ENCODE measurements at places on chromosomes 4 and X. TPM values are rescaled to one million over a fixed set of nuclear protein-coding genes. Genes with fewer than 3 reads are reported as not detected.
A peak's percentile ranks its signal among the peaks of the same experiment; 100 is the strongest.

Gene SPATA18
- total RNA-seq, result 17.4 TPM

Gene NPY2R
- not detected for total RNA-seq

DNA sequence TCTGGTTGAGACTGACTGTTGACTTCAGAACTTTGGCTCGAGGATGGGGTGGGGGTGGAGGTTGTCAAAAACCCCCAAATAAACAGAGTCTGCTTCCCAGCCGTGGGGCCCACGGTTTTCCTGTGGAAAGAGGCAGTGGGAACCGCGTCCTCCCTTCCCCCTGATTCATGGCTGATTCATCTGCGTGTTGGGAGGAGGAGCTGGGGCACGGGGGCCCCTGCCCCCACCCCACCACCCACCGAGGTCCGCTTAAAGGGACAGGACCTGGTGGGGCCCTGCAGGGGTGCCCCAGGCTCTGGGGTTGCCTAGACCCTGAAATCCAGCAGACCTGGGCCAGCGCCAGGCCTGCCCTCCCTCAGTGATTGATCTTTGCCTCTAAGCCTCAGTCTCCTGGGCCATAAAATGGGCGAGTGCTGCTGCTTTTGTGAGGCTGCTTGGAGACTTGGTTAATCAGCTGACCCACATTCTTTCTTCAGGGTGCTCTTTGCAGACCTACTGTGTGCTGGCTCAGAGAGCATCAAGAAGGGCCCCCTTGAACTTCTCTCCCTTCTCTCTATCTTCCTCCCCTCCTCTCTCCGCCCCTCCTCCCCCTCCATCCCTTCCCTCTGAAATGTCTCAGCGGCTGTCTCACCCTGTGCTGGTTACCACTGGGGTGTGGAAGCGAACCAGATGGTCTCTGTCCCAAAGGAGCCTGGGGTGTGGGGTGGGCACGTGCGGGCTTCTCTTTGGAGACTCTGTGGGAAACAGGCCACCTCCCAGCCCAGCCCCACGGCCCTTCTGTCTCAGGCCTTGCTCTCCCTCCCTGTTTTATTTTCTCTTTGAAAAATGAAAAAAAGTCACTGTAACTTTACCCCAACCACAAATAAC lies 9.1 kb downstream of the HTRA3 start:
- no peak for DNase-seq

Gene SNCA
- 79.8 TPM for total RNA-seq

Gene ZNF157
- not detected for total RNA-seq

DNA sequence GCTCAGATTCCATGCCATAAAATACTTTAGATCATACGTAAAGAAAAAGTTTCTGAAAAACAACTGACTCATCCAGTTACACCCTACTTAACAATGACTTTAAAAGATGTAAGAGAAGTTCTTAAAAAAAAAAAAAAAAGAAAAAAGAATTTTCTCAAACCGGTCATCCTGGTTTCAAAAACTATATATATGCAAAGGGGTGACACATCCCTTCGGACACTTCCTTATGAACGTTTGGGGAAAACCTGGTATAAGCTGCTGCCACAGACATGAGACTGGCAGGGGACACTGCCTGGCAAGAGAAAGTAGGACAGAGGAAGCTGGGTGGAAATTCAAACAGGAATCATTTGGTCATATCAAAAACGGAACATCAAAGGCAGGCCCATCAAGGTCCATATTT lies 81.2 kb upstream of the PRSS48 start:
- peak; percentile 51 for DNase-seq

GRCh38 chrX:132638313-132638712 lies 149.5 kb upstream of the MBNL3 start:
- no peak for DNase-seq

GRCh38 chr4:134388351-134388750 lies 186.8 kb upstream of the PABPC4L start:
- DNase-seq, result no peak

Gene UGT8
- total RNA-seq, result 4.3 TPM

Gene KIT
- total RNA-seq, result 129 TPM

DNA sequence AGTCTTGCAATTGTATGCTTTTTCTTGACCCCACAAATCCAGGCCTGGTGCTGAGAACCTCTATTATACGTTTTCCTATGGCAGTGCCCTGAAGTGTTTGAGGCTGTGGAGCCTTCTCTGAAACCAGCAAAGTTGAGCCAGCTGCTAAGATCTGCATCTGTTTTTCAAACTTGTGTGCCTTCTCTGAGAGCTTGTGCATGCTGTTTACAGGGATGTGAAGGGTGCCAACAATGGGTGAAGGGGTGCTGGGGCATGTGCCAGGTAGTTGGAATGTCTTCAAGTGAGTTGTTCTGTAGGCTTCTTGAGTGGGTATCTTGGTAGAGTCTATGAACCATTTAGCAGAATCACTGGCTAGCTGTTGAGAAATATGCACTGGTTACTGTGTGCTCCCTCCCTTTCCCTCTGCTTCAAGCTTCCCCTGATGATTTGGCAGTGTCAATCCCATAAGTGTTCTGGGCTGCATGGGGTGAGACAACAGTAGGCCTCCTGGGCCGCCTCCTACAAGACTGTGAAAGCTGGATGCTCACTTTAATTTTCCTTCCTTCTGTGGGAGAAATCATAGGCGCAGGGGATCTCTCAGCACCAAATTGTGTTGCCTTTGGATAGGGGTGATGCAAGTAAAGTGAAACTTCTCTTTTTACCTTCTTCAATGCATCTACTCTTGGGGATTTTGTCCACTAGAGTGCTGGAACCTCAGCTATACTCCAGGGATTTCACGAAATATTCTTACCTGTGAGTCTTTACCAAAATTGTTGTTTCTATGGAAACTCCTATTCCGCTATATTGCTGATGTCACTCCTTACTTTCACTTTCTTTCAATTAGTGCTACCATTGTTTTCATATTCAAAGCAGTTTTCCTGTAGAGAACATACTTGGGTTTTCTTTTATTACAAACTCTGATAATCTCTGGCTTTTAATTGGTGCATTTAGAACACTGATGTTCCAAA lies 30.0 kb downstream of the ITM2A start:
- no peak for DNase-seq

Gene OPN1LW
- total RNA-seq, result not detected

DNA sequence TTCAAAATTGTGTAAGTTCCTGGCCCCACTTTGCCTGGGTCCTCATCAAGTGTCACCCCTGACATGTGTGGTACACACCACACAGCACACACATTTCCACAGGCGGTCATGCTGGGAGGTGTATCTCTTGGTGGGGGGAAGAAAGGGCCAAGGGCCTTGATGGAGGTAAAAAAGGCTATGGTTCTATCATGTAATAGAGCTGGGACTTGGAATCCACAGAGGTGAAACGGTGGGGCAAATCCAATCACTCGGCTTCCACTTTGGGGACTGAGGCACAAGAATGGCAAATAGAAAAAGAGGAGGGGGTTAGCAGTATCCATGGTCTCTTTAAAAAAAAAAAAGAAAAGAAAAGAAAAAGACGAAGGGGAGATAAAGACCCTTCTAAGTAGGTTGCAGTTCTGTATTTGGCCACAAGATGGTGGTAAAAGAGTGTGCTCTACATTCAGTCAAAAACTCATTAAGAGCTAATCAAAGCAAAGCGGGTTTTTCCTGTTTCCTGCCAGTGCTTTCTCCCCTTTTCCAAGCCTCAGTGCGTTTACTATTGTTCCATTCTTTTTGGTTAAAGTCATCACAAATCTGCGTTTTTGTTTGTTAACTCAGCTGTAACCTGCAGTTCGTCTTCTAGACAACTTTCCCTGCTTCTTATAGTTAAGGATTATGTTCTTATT lies 37.0 kb upstream of the ATP6AP2 start:
- peak; percentile 67 for DNase-seq

DNA sequence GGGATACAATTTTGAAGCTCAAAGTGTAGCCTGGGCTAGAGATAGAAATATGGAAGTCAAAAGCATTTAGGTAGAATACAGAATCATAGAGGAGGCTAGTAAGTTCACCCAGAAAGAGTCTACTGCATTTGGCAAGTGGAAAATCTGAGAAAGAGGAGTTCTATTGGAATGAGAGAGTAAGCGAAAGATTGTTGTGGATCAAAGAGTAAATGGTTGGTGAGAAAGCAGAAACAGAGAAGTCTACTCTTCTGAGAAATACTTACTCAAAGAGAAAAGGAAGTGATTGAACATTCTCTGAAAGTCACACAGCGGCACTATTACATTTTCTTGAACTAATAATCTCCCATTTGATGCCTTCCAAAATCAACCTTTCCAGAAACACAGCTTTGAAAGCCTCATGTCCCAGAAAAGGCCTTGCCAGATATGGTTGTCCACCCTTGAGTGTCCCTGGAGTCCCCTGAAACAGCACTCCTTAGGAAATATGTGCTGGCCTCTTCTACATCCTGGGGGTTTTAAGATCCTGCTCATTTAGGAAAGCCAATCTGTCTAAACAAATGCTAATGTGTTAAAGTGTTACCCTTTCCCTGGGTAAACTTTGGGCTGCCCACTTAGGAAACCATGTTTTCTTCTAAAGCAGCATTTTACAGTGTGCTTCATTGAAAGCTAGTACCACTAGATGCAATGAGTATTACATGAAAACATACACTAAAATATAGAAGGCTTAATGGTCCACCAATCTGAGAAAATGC lies 132.6 kb downstream of the INPP4B start:
- no peak for DNase-seq

DNA sequence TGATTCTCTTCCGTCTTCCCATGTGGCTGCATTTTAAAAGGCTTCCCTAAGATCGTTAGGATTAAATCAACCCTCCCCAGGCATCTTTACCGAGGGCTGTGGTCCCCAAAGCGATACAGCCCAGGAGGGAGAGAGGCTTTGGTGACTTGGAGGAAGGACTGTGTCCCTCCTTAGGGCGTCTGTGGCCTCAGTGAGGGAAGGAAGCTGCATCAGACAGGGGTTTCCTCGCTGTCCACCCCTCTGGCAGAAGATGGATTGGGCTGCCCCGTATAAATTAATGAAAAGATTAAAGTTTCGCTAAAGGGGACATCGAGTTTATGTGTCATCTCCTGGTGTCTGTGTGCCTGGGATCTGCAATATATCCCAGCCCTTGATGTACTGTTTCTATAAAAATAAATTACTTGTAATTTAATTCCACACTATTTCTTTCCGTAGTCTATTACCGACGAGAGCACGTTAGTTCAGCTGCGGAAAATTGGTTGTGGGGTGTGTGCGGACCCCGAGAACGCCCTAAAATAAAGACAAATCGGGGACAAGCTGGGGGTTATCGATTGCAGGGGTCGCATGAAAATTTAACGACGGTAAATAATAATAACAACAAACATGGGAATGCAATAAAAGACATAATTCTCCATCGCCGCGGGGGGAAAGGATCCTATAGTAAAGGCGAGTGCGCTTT lies 6.5 kb downstream of the SHOX start:
- DNase-seq, result no peak

GRCh38 chr4:123520325-123520724 lies 123.7 kb downstream of the SPRY1 start:
- no peak for DNase-seq

DNA sequence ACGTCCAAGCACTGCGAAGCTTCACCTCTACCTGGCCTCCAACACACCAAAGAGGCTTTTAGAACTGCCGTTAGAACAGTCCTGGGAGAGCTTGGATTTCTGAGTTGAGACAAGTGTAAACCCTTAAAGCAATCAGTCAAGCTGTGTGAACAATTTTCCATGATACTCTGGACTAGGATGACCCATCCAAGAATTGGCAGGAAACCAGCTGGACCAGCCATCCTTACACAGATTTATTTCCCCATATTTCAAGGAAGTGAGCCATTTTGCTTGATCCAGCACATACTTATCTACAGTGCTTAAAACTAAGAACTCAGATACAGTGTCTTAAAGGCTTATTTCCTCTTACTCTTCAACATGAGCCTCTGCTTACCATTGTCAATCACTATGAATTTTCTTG lies 340.7 kb upstream of the HS3ST1 start:
- no peak for DNase-seq

DNA sequence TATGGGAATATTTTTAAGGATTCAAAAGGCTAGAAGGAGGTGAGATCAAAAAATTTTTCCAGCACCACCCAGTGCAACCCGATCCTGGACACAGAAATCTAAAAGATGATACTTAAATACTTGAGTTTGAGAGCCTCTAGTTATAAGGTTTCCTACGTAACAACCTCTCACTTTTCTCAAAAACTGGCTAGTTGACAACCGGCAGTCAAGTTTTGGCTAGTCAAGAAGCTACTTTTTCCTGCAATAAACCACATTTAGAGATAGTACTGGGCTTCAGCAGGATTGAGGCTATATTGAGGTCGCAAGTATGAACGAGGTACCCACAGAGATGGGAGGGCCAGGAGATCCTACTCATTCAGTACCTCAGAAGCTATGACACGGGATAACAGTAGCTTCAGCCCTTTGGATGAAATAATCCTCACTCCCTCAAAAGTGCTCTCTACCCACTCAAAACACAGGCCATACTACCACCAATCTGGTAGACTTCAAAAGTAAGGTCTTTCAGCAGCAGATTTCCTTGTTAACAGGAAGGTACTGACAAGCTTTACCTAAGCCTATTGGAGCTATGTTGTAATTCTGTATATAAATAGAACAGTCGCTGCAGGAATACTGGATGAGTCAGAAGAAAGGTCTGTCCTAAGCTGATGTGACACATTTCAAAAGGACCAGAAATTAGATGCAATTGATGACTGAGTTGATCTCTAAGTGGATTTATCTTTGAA lies 1.5 kb upstream of the TSPAN5 start:
- DNase-seq, result no peak

- DNase-seq, result no peak
Measured at GRCh38 chr4:61837395-61837794, 637.3 kb downstream of the ADGRL3 start.

DNA sequence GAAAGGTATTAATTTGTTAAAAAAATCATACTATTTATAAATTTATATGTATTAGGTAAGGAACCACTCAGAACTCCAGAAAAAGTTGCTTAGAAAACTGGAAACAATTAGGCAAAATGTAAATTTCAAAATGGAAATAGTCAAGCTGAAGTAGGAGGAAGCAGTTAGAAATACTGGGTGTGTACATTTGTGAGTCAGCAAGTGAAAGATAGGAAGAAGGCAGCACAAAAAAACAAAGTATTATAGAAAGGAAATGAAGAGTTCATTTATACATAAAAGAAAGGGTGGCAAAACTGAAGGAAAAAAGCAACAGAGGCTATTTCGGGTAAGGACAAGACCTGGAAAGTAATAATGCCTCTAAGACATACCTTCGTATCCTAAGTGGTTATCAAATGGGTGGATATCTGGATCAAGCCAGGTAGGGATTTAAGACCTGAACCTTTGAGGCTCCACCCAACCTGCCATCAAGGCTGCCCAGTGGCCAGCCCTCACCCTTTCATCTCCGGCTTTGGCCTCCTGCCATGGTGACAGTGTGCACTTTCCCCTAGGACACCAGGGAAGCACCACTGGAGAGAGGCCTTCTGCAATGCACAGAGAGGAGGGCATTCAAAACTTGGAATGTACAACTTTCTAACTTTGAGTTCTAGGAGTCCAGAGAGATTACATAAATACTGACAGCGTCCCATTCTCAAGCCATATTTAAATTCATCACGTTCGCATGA lies at the start of gene LRRC66:
Gene LRRC66 (minus strand): TSS at position 428 of the 722 bp plus-strand sequence. CDS start 2,750 bp downstream, outside the sequence.
- DNase-seq, result no peak

- no peak for DNase-seq
Measured at GRCh38 chr4:3683744-3684421, 82.3 kb upstream of the ADRA2C start.

GRCh38 chrX:110941906-110942305 lies 146.3 kb upstream of the CHRDL1 start:
- no peak for DNase-seq

- no peak for DNase-seq
Measured at GRCh38 chrX:66126662-66127061, 37.4 kb upstream of the HEPH start.

GRCh38 chr4:137367620-137368019 lies 164.7 kb downstream of the PCDH18 start:
- DNase-seq, result no peak

All from glomerular endothelial cell (primary cell).